ENCODE measurements at places on chromosomes 2 and 18.

DNA sequence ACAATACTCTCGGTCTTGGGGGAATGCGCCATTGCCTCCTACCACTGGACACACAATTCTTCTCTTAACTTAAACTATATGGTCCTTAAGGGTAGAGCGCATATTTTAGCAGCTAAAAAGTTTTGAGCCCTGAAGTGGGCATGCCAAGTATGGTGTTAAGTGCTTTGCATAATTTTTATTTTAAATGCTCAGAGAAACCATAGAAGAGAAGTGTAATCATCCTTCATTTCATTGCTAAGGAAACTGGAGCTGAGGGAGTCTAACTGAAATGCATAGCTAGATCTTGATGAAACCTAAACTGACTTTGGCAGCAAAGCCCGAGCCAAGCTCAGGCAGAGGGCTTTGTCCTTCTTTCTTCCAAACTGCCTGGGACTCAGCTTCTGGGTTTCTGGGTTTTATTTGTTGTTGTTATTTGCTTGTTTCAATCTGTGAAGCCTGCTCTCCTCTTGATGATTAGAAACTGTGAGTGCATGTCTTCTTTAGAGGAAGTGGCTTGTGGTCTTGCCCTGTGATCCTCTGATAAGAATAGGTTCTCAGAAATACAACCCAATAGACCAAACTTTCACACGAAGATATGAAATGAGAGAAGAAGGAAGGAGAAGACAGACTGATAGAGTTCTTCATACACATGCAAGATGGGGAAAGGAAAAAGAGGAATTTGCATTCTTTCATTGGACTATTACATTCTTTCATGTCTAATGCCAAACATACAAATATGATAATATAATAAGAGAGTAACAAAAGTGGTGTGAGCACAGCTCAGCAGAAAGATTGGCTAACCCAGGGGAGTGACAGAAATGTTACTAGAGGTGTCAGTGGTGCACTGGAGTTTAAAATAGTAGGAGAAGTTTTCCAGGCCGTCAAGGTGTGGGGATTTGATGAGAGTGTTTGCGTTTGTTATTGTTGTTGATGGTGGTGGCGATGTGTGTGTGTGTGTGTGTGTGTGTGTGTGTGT is 7.5 kb upstream of the RNF144A start:
- peak; percentile 64 for DNase-seq

GRCh38 chr2:230870544-230871360 is 6.0 kb downstream of the ITM2C start:
- DNase-seq: no peak

DNA sequence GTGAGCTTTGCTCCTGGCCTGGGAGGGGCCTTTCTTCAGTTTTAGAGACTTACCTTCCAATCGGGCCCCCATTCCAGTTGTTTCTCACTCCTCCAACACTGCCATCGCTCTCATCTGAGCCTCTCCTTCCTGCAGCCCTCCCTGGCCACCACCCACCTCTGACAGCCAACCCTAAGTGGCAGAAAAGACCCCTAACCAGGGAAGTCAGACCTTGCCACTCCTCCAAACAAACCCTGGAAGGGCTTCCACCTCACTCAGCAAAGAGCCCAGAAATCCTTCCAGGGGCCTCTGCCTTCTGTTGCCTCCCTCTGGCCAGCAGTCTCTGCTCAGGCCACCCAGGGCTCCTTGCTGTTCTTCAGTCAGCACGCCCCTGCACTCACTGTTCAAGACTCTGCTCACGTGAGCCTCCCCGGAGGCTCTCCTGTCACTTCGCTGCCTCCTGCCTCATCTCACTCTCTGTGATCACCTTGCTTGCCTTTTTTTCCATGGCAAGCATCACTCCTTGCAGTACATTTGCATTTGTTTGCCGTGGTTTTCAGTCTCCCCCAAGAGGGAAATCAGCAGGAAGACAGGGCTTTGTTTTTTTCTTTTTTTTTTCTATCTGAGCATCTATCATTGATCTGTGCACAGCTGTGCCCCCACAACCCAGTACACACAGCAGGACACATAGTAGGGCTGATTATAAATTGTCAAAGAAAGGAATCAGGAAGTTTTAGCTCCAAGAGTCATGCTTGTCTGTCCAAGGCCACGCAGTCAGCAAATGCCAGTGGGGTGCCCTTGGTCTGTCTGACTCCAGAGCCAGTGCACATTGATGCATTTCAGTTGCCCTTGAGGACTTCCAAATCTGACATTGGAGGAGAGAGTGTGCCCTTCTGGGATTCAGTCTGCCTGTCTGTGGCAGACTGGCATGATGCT is 83.9 kb downstream of the INHBB start:
- DNase-seq: no peak

- DNase-seq: no peak
Observed at GRCh38 chr18:42113529-42114191, 158.6 kb downstream of the PIK3C3 start.
